ENCODE measurements at places on chromosomes 2 and 18. TPM values are rescaled to one million over a fixed set of nuclear protein-coding genes. Genes with fewer than 3 reads are reported as not detected.

GRCh38 chr2:165790466-165790865 is 3.6 kb downstream of the GALNT3 start:
- DNase-seq: no peak

GRCh38 chr2:219907011-219907365 is 279.6 kb downstream of the SLC4A3 start:
- DNase-seq: no peak

GRCh38 chr2:7971841-7972240 is 710.0 kb upstream of the ID2 start:
- DNase-seq: no peak

GRCh38 chr2:232385660-232386489 is 7.3 kb downstream of the ALPP start:
- DNase-seq: no peak

GRCh38 chr2:67572721-67573435 is 175.7 kb downstream of the ETAA1 start:
- no peak for DNase-seq

- DNase-seq: peak; percentile 64
Observed at GRCh38 chr2:20514596-20515269, 67.9 kb downstream of the RHOB start.

GRCh38 chr2:156401861-156402260 is 34.3 kb upstream of the GPD2 start:
- no peak for DNase-seq

- DNase-seq: no peak
Observed at GRCh38 chr2:150482111-150482510, 5.4 kb downstream of the RND3 start.

GRCh38 chr2:234898534-234899053 is 53.2 kb upstream of the SH3BP4 start:
- DNase-seq: no peak

- DNase-seq: no peak
Observed at GRCh38 chr2:159549234-159549633, 67.1 kb downstream of the BAZ2B start.

GRCh38 chr2:241084856-241085444 is 17.1 kb downstream of the MTERF4 start:
- DNase-seq: no peak

DNA sequence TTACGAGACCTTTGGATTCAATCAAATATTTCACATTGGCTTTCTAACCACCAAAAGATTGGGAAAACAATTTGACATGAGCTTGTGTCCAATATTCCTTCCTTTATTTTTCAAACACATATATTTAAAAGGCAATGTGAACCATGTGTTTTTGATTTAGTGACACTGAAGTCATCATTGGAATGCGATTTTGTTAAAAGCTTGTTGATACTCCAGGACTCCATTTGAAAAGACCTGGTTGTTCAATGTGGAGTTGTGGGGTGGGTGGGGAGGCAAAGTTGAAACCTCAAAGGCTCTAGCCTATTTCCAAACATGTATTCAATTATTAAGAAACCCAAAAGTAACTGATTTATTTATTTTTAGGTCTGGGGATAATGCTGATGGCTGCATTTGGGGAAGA is 114.1 kb upstream of the TRIB2 start:
- no peak for DNase-seq

- no peak for DNase-seq
Observed at GRCh38 chr2:79861059-79861374, 348.2 kb downstream of the CTNNA2 start.

GRCh38 chr18:30705943-30706342 is 336.6 kb downstream of the DSC3 start:
- DNase-seq: no peak

- no peak for DNase-seq
Observed at GRCh38 chr18:26480897-26481795, 67.2 kb downstream of the KCTD1 start.

GRCh38 chr2:37923308-37924055 is 1.6 kb upstream of the RMDN2 start:
- no peak for DNase-seq

DNA sequence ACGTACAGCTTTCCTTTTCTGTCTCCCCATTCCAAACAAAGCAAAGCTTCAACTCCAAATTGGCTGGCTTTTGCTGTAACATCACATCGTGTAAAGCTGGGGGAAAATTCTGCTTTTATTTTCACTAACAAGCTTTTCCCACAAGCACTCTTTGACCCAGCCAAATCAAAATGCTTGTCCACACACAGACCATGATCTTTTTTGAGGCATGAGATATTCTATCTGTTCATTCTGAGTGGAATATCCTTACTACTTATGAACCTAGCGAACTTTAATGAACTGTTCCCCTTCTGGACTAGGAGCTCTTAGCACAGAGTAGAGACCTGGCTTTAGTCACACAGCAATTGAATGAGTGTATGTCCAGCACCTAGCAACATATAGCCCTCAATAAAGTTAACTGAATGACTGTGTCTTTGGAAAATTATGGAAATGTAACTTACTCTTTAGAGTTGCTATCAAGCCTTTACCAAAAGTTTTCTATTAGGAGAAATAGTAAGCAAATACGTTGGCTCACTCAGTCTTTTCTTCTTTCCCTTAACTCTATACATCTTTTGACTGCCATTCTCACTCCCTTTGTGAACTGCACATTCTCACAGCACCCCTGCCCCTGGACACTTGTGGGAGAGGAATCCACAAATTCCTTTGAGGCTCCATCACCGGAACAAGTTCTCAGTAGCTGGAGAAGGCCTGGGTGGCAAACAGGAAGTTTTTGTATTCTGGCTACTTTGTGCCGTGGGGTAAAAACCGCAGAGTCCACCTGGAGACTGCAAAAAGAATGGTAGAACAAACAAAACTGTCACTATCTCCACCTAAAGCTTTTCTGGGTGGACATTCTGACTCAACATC is 1.3 kb upstream of the UBE2E3 start:
- DNase-seq: no peak

GRCh38 chr2:9461079-9461478 is 13.3 kb upstream of the IAH1 start:
- no peak for DNase-seq

DNA sequence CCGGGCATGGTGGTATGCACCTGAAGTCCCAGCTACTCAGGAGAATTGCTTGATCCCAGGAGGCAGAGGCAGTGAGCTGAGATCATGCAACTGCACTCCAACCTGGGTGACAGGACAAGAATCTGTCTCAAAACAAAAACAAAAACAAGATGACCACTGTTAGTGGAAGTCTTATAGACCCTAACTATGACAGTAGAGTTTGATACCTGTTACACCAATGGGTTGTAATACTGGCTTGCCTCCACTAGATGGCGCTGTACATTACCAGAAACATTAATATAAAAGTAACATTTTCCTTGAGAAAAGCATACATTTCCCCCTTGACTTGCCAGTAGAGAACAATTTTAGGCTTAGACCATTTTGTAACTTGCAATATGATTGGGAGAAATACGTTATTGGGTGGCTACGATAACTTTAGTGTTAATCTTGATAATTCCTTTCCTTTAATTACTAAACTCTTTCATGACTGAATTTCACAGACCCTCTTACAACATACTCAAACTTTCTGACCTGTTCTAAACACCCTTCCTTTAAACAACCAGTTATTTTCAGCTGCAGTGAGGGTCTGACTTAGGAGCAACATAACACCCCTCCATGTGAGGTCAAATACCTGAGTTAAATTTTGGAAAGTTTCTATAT is 19.5 kb downstream of the SLC25A52 start:
- no peak for DNase-seq

DNA sequence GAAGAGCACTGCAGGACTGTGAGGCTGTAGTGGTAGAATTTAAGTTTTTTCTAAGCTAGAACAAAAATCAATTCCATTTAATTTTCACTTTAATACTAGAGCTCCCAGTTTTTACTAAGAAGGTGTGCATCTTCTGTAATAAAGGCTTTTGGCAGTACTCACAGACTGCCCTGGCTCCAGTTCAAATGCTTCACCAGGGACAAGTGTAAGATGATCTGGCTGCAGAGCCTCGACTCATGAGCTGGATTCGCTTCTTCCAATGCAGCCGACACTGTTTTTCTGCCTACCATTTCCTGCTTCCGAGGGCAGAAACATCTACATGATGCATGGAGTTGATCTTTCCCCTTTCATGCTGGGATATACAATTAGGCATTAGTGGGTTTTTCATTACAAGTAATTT is 87.0 kb downstream of the FARSB start:
- DNase-seq: peak; percentile 70

DNA sequence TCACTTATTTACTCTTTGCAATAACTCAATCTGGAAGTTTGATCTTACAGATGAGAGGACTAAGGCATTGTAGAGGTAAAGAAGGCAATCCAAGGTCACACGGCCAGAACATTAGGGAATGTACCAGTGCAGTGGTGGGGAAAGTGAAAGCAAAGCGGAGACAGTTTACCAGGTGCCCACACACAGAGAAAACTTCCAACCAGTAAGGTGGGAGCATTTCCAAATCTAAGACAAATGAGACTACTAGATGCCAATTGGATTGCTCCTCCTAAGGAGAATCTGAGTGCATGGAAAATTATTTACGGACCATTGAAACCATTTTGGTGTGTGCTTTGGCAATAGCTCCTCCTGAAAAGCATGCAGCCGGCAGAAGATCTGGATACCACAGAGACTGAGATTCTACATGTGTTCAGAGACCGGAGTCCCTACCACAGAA is 34.9 kb downstream of the SLC20A1 start:
- no peak for DNase-seq

GRCh38 chr2:60555783-60556139 is 2.3 kb upstream of the BCL11A start:
- DNase-seq: no peak

- no peak for DNase-seq
Observed at GRCh38 chr2:105416156-105416555, 17.3 kb upstream of the FHL2 start.

CFAP221 gene
- 1.5 TPM for total RNA-seq

TUBA3D gene
- total RNA-seq: 10.9 TPM

UGT1A10 gene
- total RNA-seq: not detected

ASB18 gene
- total RNA-seq: 2.5 TPM

PER2 gene
- 7.2 TPM for total RNA-seq

ACTG2 gene
- 26.4 TPM for total RNA-seq

ANKRD39 gene
- 14.1 TPM for total RNA-seq

OTOS gene
- not detected for total RNA-seq

AQP12B gene
- total RNA-seq: not detected

TMEM178A gene
- total RNA-seq: 3.3 TPM

NDUFAF7 gene
- 15.4 TPM for total RNA-seq

CHRNG gene
- not detected for total RNA-seq

MAL gene
- 8.4 TPM for total RNA-seq

TANC1 gene
- 55.7 TPM for total RNA-seq

DAPL1 gene
- total RNA-seq: not detected

IL36B gene
- total RNA-seq: not detected

EPHA4 gene
- 110 TPM for total RNA-seq

Data from right cardiac atrium (tissue), 5 donors.